Stomach (tissue), 19 donors: ENCODE measurements at places on chromosomes 13 and 19. TPM values are rescaled to one million over a fixed set of nuclear protein-coding genes. Genes with fewer than 3 reads are reported as not detected.

- peaks cover 25% of the 10 kb centered on the region for H3K4me1 ChIP-seq
- H3K27me3 ChIP-seq, result no peaks in the 10 kb centered on the region
- no peaks in the 10 kb centered on the region for H3K36me3 ChIP-seq
- H3K4me3 ChIP-seq, result no peak overlapping the region
- no peak for DNase-seq
- H3K27ac ChIP-seq, result peak overlapping the region; percentile 79
Measured at GRCh38 chr13:30872685-30873461, 33.2 kb upstream of the MEDAG start.

The SLC10A2 gene
- total RNA-seq, result not detected

The TMEM150B gene
- total RNA-seq, result not detected

The PSG6 gene
- not detected for total RNA-seq

- no peak overlapping the region for H3K27ac ChIP-seq
- H3K4me3 ChIP-seq, result no peak overlapping the region
- H3K27me3 ChIP-seq, result no peaks in the 10 kb centered on the region
- no peaks in the 10 kb centered on the region for H3K36me3 ChIP-seq
Measured at GRCh38 chr19:33638167-33639034, 16.6 kb downstream of the CHST8 start.

DNA sequence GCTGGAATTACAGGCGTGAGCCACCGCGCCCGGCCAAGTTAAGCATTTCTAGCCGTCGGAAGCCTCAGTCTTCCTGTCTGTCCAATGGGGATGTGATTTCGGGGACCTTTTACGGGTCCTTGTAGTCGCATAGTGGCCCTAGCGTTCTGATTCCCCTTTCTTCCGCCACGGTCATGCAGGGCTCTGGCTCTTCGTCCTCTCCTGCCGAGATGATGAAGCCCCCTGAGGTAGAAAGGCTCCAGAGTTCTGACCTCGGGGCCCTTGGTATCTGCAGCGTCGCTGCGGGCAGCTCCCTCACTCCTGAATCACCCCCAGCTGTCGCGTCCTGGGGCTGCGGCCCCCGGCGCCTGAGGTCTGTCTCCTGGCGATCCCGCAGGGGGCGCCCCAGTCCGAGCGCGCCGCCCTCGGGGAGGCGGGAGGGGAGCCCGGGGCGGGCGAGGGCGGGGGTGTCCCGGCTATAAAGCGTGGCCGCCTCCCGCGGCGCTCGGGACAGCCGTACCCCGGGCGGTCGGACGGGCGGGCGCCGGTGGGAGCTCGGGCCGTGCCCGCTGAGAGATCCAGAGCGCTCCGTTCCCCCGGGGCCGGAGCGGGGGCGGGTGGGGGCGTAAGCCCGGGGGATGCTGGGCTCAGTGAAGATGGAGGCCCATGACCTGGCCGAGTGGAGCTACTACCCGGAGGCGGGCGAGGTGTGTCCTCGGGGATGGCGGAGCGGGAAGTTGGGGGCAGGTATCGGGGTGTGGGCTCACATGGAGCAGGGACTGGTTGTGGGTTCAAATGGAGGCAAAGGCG lies at the start of gene FOXA3:
FOXA3 (plus strand) TSS at position 487 of the 789 bp plus-strand sequence; CDS start at position 618, 131 bp downstream.
- H3K27me3 ChIP-seq, result peaks cover 9% of the 10 kb centered on the region
- H3K4me3 ChIP-seq, result peak within 1 kb of the TSS; percentile 97
- DNase-seq, result peak; percentile 89

DNA sequence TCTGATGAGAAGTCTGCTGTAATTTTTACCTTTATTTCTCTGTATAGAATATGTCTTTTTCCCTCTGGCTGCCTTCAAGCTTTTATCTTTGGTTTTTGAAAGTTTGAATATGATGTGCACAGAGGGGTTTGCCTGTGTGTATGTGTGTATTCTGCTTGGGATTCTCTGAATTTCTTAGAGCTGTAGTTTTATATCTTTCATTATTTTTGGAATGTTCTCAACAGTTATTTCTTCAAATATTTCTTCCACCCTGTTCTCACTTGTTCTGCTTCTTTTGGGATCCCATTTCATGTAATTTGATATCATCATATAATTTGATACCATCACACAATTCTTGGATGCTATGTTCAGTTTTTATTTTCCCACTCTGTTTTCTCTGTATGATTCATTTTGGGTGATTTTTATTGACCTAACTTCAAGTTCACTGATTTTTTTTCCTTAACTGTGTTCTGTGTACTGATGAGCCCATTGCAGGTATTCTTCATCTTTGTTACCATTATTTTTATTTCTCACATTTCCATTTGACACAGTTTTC lies 7.5 kb downstream of the COG3 start:
- no peak overlapping the region for H3K4me3 ChIP-seq
- H3K27me3 ChIP-seq, result no peaks in the 10 kb centered on the region
- H3K36me3 ChIP-seq, result peaks cover 12% of the 10 kb centered on the region
- no peak for DNase-seq
- H3K27ac ChIP-seq, result no peak overlapping the region
- H3K4me1 ChIP-seq, result peaks cover 17% of the 10 kb centered on the region

DNA sequence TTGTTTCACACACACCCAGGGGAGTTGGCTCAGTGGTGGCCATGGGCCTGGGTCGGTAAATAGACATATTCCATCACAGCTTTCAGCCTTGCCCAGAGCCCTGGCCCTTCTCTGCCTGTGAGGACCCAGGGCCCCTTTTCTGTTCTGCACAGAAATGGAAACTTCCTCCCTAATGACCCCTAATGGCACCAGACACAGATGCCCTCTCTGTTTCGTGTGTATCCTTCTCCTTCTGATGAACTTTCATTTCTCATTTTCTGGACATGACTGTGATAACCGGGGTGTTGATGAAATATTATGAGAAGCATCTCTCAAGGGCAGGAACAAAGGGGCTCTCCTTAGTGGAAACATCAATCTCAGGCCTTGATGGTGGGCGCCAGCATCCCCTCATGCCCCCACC lies 12.8 kb downstream of the LILRA1 start:
- H3K27ac ChIP-seq, result no peak overlapping the region
- no peak for DNase-seq
- no peaks in the 10 kb centered on the region for H3K4me1 ChIP-seq
- H3K27me3 ChIP-seq, result peaks cover 3% of the 10 kb centered on the region
- no peaks in the 10 kb centered on the region for H3K36me3 ChIP-seq

DNA sequence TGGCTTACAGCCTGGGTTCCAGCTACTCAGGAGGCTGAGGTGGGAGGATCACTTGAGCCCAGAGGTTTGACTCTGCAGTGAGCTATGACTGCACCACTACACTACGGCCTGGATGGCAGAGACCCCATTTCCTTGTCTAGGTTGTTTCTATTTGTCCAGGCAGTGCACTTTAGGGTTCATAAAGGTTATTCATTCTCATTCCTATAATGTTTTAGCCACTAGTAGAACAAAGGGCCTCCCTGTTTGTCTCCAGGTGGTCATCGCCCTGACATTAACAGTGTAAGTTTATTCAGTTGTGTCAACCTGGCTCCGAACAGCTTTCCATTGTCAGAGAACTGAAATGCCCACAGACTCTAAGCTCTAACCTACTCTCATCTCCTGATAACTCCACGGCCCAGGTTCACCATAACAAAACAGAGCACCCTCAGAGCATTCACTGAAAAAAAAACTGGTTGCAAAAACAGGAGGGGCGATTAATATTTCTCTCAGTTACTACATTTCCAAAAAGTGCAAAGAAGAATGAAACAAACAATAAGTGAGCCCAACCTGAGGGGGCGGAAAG lies 37.1 kb downstream of the SMAD9 start:
- peaks cover 8% of the 10 kb centered on the region for H3K36me3 ChIP-seq
- H3K4me3 ChIP-seq, result no peak overlapping the region
- DNase-seq, result peak; percentile 21
- H3K4me1 ChIP-seq, result no peaks in the 10 kb centered on the region

- peak; percentile 98 for DNase-seq
- H3K27ac ChIP-seq, result peak overlapping the region; percentile 84
- peaks cover 22% of the 10 kb centered on the region for H3K27me3 ChIP-seq
- H3K4me3 ChIP-seq, result peak overlapping the region; percentile 69
- H3K36me3 ChIP-seq, result no peaks in the 10 kb centered on the region
- peaks cover 71% of the 10 kb centered on the region for H3K4me1 ChIP-seq
Measured at GRCh38 chr19:18416778-18417249, 2.4 kb upstream of the SSBP4 start.

DNA sequence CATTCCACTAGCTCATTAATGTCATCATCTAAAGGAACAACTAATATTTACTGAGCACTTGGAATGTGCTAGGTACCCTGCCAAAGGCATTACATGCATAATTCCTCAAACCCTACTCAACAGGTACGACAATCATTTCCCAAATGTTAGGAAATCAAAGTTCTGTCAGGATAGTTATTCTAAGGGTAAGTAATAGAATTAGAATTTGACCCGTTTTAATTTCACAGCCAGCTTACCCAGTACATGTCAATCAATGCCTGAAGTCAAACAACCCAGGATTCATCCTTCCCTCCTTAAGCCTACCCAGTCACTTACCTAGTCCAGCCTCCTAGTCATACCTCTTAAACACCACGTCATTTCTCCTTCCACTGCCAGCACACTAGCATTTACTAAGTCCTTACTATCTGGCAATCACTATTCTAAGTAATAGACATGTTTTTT lies 2.4 kb downstream of the LNX2 start:
- H3K27me3 ChIP-seq, result no peaks in the 10 kb centered on the region
- H3K36me3 ChIP-seq, result no peaks in the 10 kb centered on the region
- peaks cover 33% of the 10 kb centered on the region for H3K4me1 ChIP-seq
- DNase-seq, result peak; percentile 28

DNA sequence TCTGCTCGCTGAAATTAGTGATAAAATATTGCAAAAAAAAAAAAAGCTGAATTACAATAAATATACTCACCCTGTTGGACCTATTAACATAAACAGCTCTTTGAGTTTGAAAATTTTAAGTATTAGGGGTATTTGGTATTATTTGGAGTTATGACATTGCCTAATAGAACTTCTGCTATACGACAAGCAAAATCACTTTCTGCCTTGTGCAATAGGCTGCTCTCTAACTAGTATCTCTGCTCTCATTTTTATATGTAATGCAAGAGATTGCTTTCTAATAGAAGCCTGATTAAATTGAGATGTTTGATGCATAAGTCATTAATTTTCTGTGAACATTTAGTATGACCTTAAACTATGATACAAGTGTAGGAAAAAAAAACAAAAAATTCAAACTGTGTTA lies 5.3 kb downstream of the RGS9BP start:
- no peak overlapping the region for H3K4me3 ChIP-seq
- DNase-seq, result no peak
- H3K27me3 ChIP-seq, result peaks cover 17% of the 10 kb centered on the region
- peaks cover 13% of the 10 kb centered on the region for H3K4me1 ChIP-seq
- H3K36me3 ChIP-seq, result no peaks in the 10 kb centered on the region
- no peak overlapping the region for H3K27ac ChIP-seq

The CDX2 gene
- total RNA-seq, result not detected

- no peaks in the 10 kb centered on the region for H3K36me3 ChIP-seq
- DNase-seq, result no peak
Measured at GRCh38 chr13:21078501-21078900, 17.1 kb upstream of the LATS2 start.

The CLEC11A gene
- total RNA-seq, result 7.5 TPM

The PLVAP gene
- 23.7 TPM for total RNA-seq

GRCh38 chr19:15576526-15577156 lies 38.4 kb upstream of the CYP4F8 start:
- DNase-seq, result no peak
- no peak overlapping the region for H3K27ac ChIP-seq
- H3K36me3 ChIP-seq, result no peaks in the 10 kb centered on the region
- no peaks in the 10 kb centered on the region for H3K4me1 ChIP-seq
- H3K4me3 ChIP-seq, result no peak overlapping the region

- no peaks in the 10 kb centered on the region for H3K4me1 ChIP-seq
- H3K36me3 ChIP-seq, result no peaks in the 10 kb centered on the region
- no peak overlapping the region for H3K27ac ChIP-seq
- no peaks in the 10 kb centered on the region for H3K27me3 ChIP-seq
- no peak overlapping the region for H3K4me3 ChIP-seq
- no peak for DNase-seq
Measured at GRCh38 chr19:7006135-7006704, 15.0 kb downstream of the MBD3L2B start.

The ACER1 gene
- total RNA-seq, result not detected

DNA sequence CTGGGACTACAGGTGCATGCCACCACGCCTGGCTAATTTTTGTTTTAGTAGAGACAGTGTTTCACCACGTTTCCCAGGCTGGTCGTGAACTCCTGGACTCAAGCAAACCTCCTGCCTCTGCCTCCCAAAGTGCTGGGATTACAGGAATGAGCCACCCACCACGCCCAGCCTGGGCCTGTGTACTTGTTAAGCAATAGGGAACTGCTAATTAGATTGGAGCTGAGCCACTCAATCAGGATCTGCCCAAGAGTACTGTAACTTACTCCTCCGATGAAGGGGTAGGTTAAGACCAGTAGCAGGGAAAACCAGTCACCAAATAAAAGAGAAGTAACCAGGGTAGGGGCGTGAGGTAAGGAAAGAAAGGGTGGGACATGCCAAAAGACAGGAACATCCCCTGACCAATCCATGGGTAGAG lies 2.3 kb downstream of the DDX39A start:
- peaks cover 70% of the 10 kb centered on the region for H3K4me1 ChIP-seq
- H3K27ac ChIP-seq, result peak overlapping the region; percentile 9
- no peaks in the 10 kb centered on the region for H3K27me3 ChIP-seq

The CGB2 gene
- total RNA-seq, result not detected

DNA sequence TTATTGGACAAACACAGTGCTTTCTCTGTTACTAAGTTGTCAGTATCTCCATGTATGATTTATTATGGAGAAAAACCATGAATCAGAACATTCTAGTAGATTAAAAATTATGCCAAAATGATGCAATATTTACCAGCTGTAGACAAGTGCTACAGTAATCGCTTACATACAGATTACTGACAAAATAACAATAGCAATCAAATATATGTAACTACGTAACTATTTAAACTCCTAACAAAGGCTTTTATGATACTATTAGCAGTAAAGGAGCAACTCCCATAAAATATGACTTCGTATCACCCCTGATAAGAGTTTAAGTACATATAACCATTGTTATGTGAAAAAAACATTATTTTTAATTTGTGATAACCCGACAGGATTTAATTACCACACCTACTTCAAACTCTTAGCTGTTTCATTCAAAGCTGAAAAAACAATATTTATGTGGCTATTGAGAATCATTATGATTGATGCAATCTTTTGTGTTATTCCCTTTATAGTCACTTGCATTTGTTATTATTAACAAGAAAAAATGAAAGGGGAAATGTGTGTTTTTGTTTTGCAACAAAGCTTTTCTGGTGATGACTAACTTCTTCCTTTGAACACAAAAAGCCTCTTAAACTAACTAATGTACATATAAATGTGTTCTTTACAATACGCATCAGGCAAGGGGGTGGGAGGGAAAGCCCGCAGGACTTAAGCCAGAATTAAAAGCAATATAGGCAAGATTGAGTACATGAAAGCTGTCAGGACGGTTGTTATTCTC lies 147.4 kb downstream of the ABCC4 start:
- H3K36me3 ChIP-seq, result no peaks in the 10 kb centered on the region
- H3K27me3 ChIP-seq, result no peaks in the 10 kb centered on the region
- H3K4me3 ChIP-seq, result no peak overlapping the region
- H3K4me1 ChIP-seq, result peaks cover 36% of the 10 kb centered on the region

- peaks cover 97% of the 10 kb centered on the region for H3K36me3 ChIP-seq
- H3K4me3 ChIP-seq, result no peak overlapping the region
- no peaks in the 10 kb centered on the region for H3K27me3 ChIP-seq
- DNase-seq, result peak; percentile 92
- peaks cover 9% of the 10 kb centered on the region for H3K4me1 ChIP-seq
Measured at GRCh38 chr19:1825909-1826556, 14.0 kb upstream of the ATP8B3 start.

GRCh38 chr13:32956595-32956933 lies 59.7 kb upstream of the KL start:
- H3K4me1 ChIP-seq, result no peaks in the 10 kb centered on the region
- H3K4me3 ChIP-seq, result no peak overlapping the region
- H3K36me3 ChIP-seq, result no peaks in the 10 kb centered on the region
- no peak overlapping the region for H3K27ac ChIP-seq
- DNase-seq, result no peak
- H3K27me3 ChIP-seq, result no peaks in the 10 kb centered on the region

The SIAH3 gene
- not detected for total RNA-seq
